NCI-H2081 treated with DMSO at 0.1 percent for 48 hours (cell line): ENCODE measurements at places on chromosomes 12 and 14.

DNA sequence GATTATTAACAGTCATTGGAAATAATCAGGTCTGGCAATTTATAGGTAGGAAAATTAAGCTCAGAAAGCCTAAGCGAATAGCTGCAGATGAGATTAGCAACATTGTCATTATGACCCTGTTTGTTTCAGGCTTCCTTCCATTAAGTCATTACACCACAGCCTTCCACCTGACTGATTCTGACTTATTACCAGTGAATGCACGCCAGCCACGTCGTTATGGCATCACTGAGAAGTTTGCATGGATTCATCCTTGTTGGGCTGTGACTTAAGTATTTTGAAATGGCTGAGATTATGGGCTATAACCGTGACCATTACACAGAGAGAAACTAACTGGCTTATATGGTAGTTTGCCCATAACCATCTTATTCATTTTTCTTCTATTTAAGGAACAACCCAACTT is 18.6 kb downstream of the RASSF8 start:
- DNase-seq: no peak

DNA sequence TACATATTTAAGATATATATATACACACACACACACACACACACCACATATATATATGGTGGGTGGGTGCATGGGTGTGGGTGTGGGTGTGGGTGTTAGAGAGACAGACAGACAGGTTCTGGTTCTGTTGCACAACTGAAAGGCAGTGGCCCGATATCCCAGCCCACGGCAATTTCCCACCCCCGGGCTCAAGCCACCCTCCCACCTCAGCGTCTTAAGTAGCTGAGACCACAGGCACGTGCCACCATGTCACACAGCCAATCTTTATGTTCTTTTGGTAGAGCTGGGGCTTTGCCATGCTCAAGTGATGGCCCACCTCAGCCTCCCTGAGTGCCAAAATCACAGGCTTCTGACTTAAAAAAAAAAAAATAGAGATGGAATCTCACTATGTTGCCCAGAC is 417.8 kb upstream of the FOXG1 start:
- DNase-seq: no peak

DNA sequence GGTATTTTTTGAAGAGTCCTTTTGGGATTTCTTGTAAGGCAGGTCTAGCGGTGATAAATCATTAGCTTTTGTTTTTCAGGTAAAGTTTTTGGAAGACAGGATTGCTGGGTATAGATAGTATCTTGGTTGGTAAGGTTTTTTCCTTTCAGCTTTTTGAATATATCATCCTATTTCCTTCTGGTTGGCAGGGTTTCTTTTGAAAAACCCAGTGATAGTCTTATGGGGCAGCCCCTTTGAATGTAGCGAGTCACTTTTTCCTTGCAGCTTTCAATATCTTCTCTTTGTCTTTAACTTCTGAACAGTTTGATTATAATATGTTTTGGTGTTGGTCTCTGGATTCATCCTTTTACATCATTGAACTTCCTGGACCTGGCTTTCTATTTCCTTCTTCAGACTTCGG is 20.2 kb downstream of the TMX1 start:
- no peak for DNase-seq

DNA sequence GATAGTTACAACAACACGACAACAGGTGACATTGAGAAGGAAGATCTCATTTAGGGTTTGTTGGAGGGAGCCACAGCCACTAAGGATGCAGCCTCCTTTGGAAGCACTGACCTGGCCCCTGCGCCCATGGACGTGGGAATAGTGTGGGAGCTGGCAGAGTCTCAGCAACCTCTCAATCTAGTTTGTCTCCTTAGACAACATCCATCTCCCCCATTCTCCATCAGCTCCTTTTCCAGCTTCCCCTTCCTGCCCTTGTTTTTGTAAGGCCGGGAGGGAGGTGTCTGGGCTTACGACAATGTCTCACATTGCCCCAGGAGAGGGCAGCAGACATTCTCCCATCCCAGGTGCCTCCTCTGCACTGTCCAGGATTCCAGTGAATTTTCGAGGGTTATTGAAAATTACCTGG is 170.2 kb upstream of the PZP start:
- no peak for DNase-seq
